ENCODE measurements at places on chromosomes 11 and 22. TPM values are rescaled to one million over a fixed set of nuclear protein-coding genes. Genes with fewer than 3 reads are reported as not detected.

The OLFML1 gene
- total RNA-seq = 29.2 TPM

The TH gene
- total RNA-seq = not detected

The POU2F3 gene
- not detected for total RNA-seq

The TTC28 gene
- total RNA-seq = 27.1 TPM

The COMT gene
- 25.6 TPM for total RNA-seq
